ENCODE measurements at places on chromosomes 16 and 17. TPM values are rescaled to one million over a fixed set of nuclear protein-coding genes. Genes with fewer than 3 reads are reported as not detected.

MATCAP1 gene
- 58.8 TPM for total RNA-seq

IL34 gene
- total RNA-seq, result 8.5 TPM

KRT33A gene
- total RNA-seq, result not detected

KCNH4 gene
- 1.8 TPM for total RNA-seq

KRTAP4-4 gene
- not detected for total RNA-seq

ZFP3 gene
- total RNA-seq, result 15.7 TPM

TERB1 gene
- 0.23 TPM for total RNA-seq

SPN gene
- total RNA-seq, result 0.23 TPM

KRTAP2-2 gene
- not detected for total RNA-seq

RNF227 gene
- 8.1 TPM for total RNA-seq

C17orf50 gene
- total RNA-seq, result not detected

HNF1B gene
- not detected for total RNA-seq

PLXDC1 gene
- 18.0 TPM for total RNA-seq

DNAAF8 gene
- total RNA-seq, result 2.1 TPM

NEUROD2 gene
- total RNA-seq, result 0.46 TPM

WDR59 gene
- 28.6 TPM for total RNA-seq

KRT27 gene
- total RNA-seq, result not detected

NOXO1 gene
- total RNA-seq, result 1.2 TPM

MYOCD gene
- 0.46 TPM for total RNA-seq

OMG gene
- total RNA-seq, result 45.4 TPM

RASD1 gene
- 18.2 TPM for total RNA-seq

MYO1C gene
- total RNA-seq, result 15.2 TPM

KRT25 gene
- not detected for total RNA-seq

CCL14 gene
- total RNA-seq, result not detected

ZNF597 gene
- total RNA-seq, result 4.6 TPM

CCL4L2 gene
- 0.46 TPM for total RNA-seq

MCRIP2 gene
- total RNA-seq, result 13.8 TPM

CDK3 gene
- 2.8 TPM for total RNA-seq

PNMT gene
- 3.2 TPM for total RNA-seq

TAOK2 gene
- 71.3 TPM for total RNA-seq

CLEC19A gene
- total RNA-seq, result 2.8 TPM

TBC1D3K gene
- not detected for total RNA-seq

TMEM114 gene
- not detected for total RNA-seq

STX1B gene
- 49.4 TPM for total RNA-seq

NOL3 gene
- total RNA-seq, result 9.2 TPM

KRT14 gene
- not detected for total RNA-seq

C1QTNF1 gene
- total RNA-seq, result 3.2 TPM

Data from diencephalon (tissue), 1 donor.